ENCODE measurements at places on chromosomes 6 and 20.

- peak; percentile 14 for DNase-seq
Observed at GRCh38 chr6:10719296-10719963, 3.4 kb upstream of the TMEM14C start.

DNA sequence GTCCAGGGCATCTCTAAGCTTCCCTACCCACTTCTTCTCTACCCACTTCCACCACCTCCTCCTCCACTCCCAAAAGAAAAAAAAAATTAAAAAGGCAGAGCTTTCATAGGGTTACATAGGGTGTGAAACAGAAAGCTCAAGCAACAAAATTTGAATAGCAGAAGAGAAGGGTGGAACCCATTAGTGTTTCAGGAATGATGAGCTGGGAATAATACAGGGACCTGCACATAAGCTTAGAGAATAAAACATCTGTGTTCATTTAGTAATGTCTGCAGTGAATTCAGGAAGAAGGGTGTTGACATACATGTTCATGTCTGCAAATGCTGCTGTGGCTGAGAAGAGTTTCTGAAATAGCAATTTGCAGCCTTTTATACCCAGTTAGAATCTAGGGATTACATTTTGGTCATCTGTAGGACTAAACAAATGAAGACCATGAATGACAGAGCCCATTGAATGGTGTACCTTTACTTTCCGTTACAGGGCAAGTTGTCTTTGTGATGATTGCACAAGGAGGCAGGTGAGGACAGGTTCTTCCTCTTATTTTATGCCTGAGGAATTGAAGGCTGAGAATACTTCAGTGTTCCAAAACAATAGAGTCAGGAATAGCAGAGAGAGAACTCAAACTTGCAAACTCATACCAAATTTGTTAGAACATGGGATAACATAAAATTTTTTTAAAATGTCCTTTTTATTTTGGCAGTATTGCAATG lies 975.1 kb downstream of the TFAP2A start:
- no peak for DNase-seq

- peak; percentile 2 for DNase-seq
Observed at GRCh38 chr6:113306552-113307145, 550.5 kb upstream of the MARCKS start.

- DNase-seq: no peak
Observed at GRCh38 chr6:158047127-158047518, 65.5 kb downstream of the SYNJ2 start.

DNA sequence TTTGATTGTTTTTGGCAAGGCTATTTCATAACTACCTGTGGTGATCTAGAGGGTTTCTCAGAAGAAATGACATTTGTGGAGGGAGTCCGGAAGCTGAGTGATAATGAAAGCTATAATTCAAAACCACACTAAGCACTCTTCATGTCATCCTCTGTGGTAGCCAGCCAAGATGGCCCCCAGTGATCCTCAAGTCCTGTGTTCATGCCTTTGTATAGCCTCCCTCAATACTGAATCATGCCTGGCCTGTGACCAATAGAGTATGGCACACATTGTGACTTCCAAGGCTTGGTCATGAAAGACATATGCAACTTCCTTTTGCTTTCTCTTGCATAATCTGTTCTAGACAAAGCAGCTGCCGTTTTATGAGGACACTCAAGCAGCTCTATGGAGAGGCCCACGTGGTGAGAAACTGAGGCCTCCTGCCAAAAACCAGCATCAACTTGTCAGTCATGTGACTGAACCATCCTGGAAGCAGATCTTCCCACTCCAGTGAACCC lies 12.8 kb upstream of the DNAAF9 start:
- no peak for DNase-seq

- no peak for DNase-seq
Observed at GRCh38 chr20:60816901-60817300, 435.2 kb upstream of the CDH4 start.

DNA sequence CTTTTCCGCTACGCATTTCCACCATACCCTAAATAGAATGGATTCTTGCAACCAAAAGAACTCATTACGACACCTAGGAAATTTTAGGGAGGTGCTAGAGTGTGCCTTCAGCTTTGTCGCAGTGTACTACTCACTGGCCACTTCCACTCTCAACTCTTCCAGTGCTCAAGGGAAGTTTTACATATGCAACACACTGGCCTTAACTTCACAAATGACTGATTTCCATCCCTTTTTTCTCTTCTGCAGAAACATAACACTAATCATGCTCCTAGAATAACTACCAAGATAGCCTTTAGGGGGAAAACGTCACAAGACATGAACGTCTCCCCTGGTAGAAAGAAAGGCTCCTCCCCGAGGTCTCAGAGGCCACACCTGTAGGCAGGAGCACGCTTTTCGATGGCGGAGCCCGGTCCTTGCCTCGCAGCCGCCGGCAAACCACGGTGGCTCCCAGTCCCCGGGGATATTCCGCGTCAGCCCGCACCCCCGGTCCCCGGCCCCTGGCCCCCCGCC lies 584 bp downstream of the LYRM4 start:
- DNase-seq: peak; percentile 60

DNA sequence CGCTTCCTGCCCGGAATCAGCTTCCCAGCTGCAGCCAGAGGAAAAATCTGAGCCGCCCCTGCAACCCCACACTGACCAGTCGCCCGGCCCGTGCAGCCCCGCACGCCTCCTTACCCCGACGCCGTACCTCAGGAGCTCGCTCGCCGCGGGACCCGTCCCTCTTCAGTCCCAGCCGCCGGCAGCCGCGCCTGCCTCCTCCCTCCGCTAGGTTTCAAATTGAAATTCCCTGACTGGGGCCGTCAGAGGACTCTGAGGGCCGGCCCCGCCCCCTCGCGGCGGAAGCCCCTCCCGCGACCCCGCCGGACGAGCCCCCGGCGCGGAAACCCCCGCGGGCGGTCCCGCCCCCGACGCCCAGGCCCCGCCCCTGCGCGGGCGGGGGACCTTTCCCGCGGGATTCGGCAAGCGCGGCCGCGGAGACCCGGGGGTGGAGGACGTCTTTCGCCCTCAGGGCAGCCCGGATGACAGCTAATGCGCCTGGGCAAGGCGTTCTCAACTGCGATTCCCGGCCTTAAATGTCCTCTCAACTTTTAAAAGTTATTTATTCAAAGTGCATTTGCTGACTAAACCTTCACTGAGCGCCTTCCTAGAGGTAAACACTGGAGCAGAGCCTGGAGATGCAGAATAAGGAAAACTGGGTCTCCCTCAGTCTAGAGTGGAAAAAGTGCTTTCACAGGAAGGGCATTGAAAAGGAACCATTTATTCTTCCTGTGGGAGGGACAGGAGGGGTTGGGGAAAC lies at the start of gene EPB41L2:
EPB41L2 (minus strand) TSS at position 218 of the 736 bp plus-strand sequence. CDS start 106,760 bp downstream, outside the sequence.
- DNase-seq: peak; percentile 76

DNA sequence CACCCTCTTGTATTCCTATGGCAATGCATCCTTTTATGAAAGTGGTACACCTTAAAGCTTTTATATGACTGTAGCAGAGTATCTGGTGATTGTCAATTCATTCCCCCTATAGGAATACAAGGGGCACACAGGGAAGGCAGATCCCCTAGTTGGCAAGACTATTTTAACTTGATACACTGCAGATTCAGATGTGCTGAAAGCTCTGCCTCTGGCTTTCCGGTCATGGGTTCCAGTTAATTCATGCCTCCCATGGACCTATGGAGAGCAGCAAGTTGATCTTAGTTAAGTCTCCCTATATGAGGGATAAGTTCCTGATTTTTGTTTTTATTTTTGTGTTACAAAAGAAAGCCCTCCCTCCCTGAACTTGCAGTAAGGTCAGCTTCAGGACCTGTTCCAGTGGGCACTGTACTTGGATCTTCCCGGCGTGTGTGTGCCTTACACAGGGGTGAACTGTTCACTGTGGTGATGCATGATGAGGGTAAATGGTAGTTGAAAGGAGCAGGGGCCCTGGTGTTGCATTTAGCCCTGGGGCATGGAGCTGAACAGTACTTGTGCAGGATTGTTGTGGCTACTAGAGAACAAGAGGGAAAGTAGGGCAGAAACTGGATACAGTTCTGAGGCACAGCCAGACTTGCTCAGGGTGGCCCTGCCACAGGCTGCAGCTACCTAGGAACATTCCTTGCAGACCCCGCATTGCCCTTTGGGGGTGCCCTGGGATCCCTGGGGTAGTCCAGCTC lies 292.1 kb downstream of the ESR1 start:
- no peak for DNase-seq

GRCh38 chr6:144416244-144416643 lies 131.1 kb downstream of the UTRN start:
- DNase-seq: no peak

DNA sequence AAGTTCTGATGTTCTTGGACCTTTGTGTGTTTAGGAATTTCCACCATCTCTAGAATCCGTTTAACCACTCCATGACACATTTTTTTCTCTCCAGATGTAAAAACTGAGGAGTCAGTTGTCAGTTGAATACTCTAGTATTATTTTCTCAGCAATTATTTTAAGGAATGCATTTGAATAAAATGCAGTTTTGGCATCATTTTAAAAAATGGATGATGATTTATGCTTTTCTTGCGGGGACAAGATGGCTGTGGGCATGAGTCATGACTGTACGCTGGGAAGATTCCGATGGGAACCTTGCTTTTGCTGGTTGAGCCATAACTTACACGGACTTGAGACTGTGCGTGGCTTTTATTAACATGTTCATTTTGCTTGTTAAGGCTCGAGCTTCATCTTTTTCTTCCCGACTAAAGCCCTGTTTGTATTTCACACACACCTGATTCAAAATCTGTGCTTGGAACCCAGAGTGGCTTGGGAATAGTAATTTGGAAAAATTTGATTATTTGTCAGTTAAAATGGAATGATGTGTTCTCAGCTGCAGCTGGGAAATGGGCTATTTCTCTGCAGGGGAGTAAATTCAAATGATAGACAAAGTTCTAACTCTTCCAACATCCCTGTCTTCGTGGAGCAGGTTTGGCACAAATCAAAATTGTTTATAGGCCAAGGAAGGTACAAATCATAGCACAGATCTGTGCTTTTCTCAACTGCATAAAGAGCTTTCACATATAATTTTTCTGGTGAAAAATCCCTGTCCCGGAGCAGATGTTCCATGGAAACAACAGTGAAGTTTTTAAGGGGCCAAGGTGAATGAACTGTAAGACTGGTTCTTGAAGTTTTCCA lies 470.5 kb upstream of the JAG1 start:
- no peak for DNase-seq

GRCh38 chr6:143762126-143762525 lies 81.0 kb upstream of the LTV1 start:
- no peak for DNase-seq

DNA sequence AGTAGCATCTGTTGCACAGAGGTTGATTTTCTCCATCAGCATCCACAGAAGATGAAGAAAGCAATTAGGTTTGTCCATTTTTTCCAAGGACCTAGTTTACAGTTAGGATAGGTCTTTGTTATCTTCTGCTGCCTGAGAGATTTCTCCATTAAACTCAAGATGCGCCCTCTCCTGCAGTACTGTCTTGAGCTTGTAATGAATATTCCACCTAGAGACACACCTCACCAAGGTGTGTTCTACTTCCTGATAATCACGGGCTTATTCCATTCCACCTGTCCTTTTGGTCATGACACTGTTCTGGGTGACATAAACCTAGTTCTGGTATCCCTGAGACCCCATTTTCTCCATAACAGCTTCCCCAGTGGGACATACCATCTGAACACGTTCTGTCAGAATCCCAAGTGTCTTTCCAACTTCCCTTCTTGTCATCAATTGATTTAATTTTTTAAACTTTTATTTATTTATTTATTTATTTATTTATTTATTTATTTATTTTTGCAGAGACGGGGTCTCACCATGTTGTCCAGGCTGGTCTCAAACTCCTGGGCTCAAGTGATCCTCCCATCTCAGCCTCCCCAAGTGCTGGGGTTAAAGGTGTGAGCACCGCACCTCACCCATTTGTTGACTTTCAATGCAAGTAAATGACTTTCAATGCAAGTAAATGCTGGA lies 75.6 kb upstream of the HS3ST5 start:
- DNase-seq: no peak

- DNase-seq: no peak
Observed at GRCh38 chr20:53061192-53062108, 89.3 kb downstream of the TSHZ2 start.
